ENCODE measurements at places on chromosomes 12 and 14. TPM values are rescaled to one million over a fixed set of nuclear protein-coding genes. Genes with fewer than 3 reads are reported as not detected.

DNA sequence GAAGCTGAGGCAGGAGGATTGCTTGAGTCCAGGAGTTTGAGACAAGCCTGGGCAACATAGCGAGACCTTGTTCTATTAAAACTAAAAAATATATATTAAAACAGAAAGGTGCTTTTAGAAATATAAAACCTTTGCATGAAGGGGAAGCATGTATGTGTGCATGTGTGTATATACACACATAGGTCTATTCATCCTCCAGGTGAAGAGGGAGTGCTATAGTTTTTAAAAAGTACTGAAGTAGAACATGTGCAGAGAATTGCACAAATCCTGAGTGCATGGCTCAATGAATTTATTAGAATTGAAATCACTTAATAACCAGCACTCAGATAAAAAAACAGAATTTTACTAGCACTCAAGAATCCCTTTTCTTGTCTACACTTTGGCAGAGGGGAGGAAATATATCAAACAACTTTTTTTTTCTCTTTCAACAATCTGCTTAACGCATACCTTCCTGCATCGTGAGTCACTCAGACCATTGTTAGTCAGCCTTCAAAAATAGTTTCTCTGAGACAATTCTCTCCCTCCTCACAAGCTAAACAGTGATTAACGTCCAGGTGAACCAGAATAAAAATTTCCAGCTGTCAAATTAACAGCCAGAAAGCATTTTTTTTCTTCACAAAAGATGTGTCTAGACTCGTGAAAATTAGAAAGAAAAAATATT is 17.7 kb upstream of the NEDD1 start:
- no peak for DNase-seq

GRCh38 chr12:105480162-105480561 is 149.7 kb downstream of the C12orf75 start:
- no peak for DNase-seq

DNA sequence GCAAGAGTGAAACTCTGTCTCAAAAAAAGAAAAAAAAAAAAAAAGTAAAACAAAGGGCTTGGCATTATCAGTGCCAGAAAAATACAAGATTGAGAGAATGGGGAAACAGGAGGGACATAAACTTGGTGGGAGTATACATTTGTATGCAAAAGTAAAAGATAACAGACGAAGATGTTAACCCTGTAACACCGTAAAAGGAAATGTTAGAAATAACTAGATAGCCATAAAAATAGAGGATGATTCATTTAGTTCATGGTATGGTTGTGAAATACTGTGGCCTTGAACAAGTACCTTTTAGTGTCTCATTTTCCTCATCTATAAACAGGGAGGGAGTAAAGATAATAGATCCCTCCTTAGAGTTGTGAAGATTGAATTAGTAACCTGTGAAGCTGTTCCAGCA is 33.3 kb downstream of the ATP2A2 start:
- DNase-seq: no peak

DNA sequence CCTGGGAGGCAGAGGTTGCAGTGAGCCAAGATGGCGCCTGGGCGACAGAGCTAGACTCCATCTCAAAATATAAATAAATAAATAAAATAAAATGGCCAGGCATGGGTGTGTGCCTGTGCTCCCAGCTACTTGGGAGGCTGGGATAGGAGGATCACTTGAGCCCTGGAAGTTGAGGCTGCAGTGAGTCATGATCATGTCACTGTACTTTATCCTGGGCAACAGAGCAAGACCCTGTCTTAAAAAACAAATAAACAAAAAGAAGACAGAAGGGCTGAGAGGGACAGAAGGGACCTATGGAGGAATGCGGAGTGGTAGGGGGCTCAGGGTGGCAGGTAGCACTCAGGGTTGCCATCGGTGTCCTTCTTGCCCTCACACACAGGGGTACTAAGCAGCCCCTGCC is 40.8 kb downstream of the PRPF40B start:
- DNase-seq: no peak

DNA sequence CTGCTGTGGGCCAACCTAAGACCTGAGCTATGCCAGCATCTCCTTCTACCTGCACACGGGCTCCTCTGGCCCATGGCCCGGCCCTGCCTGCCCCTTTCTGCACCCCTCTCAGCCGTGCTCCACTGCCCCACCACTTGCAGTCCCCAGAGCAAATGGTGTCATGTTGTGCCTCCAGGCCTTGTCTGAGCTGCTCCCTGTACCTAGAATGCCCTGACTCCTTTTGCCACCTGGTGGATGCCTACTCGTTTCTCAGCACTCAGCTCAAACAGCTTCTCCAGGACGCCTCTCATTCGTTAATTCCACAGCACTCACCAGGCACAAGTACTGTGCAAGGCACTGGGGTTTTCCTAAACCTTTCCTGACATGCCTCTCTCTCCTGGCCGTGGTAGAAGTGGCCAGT is 63.2 kb upstream of the PNMA1 start:
- DNase-seq: no peak

DNA sequence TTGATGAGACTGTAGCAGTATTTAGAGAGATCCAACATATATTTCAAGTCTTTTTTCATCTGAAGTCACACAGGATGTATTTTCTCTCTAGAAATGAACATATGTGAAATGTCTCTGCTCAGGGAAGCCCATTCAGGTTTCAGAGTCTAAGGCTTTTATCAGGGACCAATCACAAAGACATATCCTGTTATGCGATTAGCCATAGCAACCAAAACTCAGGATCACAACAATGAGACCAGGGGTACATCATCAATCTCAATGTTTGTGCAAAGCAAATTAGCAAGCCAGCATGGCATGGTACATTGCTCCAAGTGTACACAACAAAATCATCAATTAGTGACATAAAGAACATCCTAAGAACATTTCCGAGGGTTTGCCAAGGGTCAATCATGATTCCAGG is 99.2 kb upstream of the AMN1 start:
- DNase-seq: no peak

The MMP19 gene
- total RNA-seq: 7.7 TPM

The PHETA1 gene
- 11.5 TPM for total RNA-seq

The GLI1 gene
- total RNA-seq: not detected
